ENCODE measurements at places on chromosomes 2 and 18. TPM values are rescaled to one million over a fixed set of nuclear protein-coding genes. Genes with fewer than 3 reads are reported as not detected.

GRCh38 chr2:178328037-178328436 lies 122.9 kb downstream of the PRKRA start:
- peak; percentile 75 for DNase-seq

- no peak for DNase-seq
These were observed 252.0 kb upstream of the VWC2L start for GRCh38 chr2:214158851-214159250.

- DNase-seq: no peak
These were observed 56.6 kb upstream of the TLK1 start for GRCh38 chr2:171217330-171217729.

DNA sequence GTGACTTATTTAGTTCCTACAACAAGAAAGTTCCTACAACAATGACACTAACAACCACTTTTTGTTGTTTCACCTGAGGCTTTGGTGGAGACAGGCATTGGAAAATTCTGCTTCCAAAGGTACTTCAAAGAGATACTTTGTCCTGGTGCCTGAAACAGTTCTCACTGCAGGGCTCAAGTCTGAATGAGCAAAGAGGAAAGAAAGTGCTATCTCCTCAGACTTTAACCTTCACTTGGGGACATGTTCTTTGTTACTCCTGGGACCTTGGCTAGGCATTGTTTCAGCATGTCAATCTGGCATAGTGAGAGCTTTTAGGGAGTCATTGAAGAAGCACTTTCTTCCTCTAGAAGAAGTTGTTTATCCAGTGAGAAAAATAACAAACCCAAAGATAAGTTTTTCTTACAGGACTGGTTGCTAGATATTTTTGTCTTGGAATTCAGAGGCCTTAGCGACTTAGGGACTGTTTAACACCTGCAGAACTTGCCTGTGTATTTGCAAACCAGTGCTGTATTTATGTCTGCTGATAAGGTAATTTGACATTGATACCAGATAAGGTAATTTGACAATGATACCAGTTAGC lies 12.2 kb downstream of the MDH1 start:
- DNase-seq: no peak

DNA sequence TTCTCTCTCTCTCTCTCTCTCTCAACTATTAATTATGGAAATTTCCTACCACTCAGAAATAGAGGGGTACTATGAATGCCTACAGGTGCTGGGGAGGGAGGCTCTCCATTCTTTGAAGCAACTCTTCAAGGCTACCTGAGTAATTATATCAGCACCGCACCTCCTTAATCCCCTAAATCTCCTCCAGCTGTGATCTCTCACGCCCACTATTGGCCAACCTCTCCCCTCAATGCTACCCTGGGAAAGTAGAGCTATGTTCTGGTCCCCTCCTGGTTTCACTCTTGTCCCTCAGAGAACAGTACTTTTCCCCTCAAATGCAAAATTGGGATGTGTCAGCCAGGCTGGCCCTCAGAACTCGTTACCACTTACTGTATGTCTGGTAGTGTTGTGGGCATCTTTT lies 1.6 kb downstream of the MOCOS start:
- DNase-seq: no peak

- no peak for DNase-seq
These were observed 331.5 kb upstream of the LRP1B start for GRCh38 chr2:142462306-142462705.

GRCh38 chr18:35716169-35716831 lies 134.8 kb downstream of the GALNT1 start:
- DNase-seq: peak; percentile 18

The SKA1 gene
- 23.9 TPM for total RNA-seq

DNA sequence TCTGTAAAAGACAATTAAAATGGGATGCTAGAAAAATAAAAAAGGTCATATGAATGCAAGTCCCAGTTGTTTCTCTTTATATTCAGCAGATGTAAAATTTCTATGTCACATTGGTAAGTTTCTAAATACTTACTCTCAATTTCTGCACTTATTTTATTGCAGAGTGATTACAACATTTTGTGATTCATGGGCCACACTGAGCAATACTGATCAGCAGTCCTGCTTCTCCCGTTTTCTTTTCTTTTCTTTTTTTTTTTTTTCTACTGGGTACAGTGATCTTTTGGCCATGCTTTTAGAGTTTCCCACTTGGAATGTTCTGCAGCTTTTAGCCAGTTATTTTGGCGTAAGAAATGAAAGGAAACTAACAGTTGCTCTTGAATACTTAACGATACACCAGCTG lies 38.8 kb downstream of the LIMS1 start:
- no peak for DNase-seq

The THAP4 gene
- total RNA-seq: 49.0 TPM

GRCh38 chr2:8082840-8083239 lies 599.0 kb upstream of the ID2 start:
- no peak for DNase-seq

The PROM2 gene
- total RNA-seq: 0.60 TPM

The ACMSD gene
- total RNA-seq: not detected

DNA sequence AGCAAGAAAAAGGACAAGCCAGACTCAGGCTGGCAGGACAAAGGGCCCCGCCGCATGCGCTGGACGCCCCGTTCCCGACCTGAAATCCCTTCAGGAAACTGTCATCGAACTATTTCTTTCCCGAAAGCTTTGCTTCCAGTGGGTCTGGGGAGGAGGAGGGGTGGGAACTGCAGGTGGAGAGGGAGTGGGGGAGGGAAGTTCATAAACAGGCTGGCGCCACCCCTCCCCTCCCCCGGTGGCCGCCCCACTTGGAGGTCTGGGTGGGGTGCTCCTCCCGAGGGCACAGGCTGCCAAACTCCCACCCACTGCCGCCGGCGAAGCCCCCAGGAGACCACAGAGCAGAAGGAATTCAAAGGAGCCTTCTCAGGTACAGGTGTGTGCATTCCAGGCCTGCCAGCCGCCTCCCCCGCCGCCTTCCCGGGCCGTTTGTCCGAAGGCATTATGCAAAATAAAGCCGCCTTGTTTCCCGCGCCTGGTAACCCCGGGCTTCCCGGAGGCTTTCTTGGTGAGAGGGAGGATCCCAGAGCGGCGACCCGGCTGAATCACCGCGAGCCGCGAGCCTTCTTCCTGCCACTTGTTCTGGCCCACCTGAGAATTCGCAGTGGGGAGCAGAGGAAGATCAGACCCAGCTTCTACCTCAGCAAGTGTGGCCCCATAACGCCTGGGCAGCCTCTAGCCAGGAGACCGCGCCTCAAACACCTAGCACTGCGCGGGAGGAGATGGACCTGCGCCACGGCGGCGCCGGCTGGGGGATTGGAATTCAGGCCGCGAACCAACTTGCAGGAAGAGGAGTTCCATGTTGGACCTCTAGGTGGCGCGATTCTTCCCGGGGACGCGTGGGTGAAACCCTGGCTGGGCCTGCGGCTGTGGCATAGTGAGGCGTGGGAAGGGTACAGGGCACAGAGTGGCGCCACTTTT lies 101.9 kb downstream of the FOXI3 start:
- DNase-seq: peak; percentile 19

The GLI2 gene
- total RNA-seq: 0.51 TPM

- DNase-seq: no peak
These were observed 16.9 kb upstream of the ALMS1 start for GRCh38 chr2:73368781-73369180.

GRCh38 chr2:217953011-217953481 lies 49.7 kb downstream of the TNS1 start:
- DNase-seq: no peak

The CD8B2 gene
- total RNA-seq: not detected

- no peak for DNase-seq
These were observed 1178.7 kb downstream of the SUCLG1 start for GRCh38 chr2:83280391-83280790.

GRCh38 chr2:203813684-203814083 lies 53.9 kb upstream of the CTLA4 start:
- DNase-seq: no peak

DNA sequence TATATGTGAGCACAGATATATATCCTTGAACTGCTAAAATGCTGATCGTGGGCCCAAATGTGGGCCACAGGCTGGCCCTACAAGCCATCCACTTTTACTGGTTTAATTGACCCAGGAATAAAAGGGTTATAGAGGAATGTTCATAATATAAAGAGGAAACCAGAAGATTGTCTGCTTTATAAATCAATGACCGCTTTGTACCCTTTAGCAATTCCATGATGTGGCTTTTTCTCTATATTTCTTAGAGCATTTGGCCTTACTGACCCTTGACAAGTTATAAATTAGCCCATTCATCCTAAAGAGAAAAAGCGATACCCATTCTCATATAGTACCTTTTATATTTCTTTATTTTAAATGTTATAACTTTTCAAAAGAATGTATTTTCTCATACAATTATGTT lies 87.1 kb upstream of the ITGA4 start:
- no peak for DNase-seq

The NIF3L1 gene
- 16.3 TPM for total RNA-seq

The CCDC85A gene
- total RNA-seq: 16.9 TPM

The AKAIN1 gene
- total RNA-seq: not detected

- no peak for DNase-seq
These were observed 237.6 kb downstream of the CDH7 start for GRCh38 chr18:65988386-65988785.

The CD8A gene
- total RNA-seq: not detected

The TMEM247 gene
- total RNA-seq: not detected

GRCh38 chr2:18271370-18272147 lies 288.9 kb downstream of the RDH14 start:
- no peak for DNase-seq

The CCDC102B gene
- total RNA-seq: 0.62 TPM

The HRH4 gene
- not detected for total RNA-seq

- DNase-seq: no peak
These were observed 42.0 kb upstream of the STK17B start for GRCh38 chr2:196213252-196213980.

GRCh38 chr18:10705786-10706185 lies 180.0 kb downstream of the NAPG start:
- no peak for DNase-seq

- no peak for DNase-seq
These were observed 49.5 kb upstream of the ACAA2 start for GRCh38 chr18:49862656-49863385.

DNA sequence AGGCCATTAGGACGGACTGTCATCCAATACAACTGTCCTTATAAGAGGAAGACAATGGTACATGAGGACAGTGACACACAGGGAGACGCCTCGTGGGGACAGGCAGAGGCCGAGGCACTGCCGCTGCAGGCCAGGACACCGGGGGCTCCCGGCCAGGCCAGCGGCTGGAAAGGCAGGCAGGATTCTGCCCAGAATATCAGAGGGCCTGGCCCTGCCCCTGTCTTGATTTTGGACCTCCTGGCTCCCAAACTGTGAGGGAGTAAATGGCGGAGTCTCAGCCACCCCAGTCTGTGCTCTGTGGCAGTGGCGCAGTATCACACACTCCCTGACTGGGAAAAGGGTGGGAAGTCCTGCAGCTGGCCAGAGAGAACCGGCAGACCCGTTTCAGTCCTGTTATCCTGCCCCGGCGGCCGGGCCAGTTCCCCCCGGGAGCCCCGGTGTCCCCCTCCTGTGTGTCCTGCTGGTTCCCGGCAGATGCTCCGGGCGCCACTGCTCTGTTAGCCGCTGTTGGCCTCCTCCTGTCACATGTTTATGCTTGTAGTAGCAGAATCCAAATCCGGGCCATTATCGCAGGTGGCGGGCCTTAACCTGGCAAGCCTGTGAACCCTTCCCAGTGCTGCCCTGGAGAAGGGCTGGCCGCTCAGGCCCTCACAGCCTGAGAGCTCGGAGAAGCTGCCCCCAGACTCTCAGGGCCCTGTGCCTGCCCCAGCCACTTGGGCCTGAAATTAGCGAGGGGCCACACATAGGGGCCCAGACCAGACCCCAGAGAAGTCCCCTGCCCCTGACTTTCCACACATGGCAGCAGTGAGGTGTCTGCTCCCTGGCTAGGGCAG lies 31.4 kb upstream of the TAF1B start:
- no peak for DNase-seq

DNA sequence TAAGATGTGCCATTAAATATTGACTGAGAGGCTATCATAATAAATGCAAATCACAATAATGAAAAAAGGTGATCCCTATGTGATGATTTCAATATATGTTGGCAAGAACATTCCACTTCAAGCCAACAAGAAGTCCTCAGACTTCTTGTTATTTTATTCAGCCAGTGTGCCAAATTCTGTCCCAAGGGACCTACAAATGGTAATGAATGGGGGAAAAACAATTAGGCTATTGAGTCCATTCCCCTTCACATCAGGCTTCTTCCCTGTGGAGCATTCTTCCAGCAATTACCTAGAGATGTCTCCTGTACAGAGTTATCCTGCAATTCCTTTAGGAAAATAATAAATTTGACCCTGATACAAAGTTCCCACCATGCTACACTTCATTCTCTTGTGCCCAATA lies 144.4 kb downstream of the PIEZO2 start:
- no peak for DNase-seq

- no peak for DNase-seq
These were observed 7.3 kb downstream of the XRCC5 start for GRCh38 chr2:216116418-216116817.

DNA sequence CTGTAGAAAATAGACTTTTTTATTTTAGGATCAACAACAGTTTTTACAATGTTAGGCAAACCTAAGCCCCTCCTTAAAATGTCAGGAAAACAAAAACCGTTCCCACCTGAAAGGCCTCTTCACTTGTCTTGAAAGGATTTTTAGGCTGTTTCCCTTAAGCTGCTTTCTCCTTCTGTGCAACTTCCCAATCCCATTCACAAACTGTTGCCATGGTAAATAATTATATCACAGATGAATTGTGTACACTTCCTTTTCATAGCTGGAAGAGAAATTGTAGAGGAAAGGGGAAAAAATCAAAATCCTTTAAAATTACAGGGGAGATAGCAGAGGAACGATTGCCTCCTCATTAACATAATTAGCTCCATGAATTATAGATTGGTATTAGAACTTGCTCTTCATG lies 1488.0 kb upstream of the CELF4 start:
- no peak for DNase-seq

DNA sequence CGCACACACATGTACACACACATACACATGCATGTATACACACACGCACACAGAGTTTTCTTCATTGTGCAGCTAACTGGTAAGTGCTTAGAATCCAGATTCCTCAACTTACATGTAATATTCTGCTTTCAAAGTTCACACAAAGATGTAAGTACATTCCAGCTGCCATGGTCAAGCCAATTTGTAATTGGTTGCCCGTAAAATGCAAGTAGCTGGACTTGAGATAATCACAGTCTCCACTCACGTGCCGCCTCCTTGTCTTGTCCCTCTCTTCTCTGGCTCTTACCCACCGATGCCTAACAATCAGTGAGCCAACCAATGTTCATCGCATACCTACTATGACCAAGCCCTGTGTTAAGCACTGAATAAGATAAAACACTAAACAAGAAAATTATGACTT lies 77.8 kb downstream of the SOCS6 start:
- no peak for DNase-seq

The PDE1A gene
- total RNA-seq: 0.83 TPM
